NCI-H187 (cell line): ENCODE measurements at places on chromosomes 6 and 20.

- DNase-seq, result no peak
Measured at GRCh38 chr6:5499644-5500306, 238.5 kb downstream of the FARS2 start.

DNA sequence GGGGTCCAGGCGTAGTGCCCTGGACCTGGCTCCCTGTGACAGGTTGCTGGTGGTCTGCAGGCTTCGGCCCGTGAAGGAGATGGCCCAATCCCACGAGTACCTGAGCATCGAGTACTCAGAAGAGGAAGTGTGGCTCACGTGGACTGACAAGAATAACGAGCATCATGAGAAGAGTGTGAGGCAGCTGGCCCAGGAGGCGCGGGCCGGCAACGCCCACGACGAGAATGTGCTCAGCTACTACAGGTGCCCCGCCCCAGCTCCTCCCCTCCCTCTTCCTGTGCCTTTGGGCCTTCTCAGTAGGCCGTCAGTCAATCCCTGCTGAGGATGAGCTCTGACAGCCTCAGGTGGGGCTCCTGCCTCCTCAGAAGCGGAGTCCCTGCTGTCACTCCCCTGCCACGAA, 42.6 kb downstream of the UQCC2 start:
- no peak for DNase-seq

GRCh38 chr20:48468571-48468970, 359.2 kb downstream of the PREX1 start:
- DNase-seq, result no peak

DNA sequence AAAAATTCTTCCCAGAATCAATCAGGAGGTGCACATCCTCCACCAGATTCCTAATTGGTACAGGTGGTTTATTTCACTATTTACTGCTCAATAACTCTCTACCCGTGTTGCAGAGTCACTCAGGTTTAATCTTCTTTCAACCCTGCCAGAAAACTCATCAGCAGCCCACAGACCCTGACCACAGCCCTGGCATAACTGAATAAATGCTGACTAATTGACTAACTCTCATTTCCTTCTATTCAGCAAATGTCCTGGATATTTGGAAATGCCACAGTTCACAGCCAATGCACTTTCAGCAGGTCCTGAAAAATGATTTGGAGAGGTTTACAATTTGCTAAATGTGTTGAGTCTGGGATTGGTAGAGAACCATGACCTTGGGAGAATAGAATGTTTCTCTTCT, 62.3 kb downstream of the TRMT6 start:
- no peak for DNase-seq

GRCh38 chr20:21971436-21971835, 266.0 kb downstream of the PAX1 start:
- DNase-seq, result no peak

DNA sequence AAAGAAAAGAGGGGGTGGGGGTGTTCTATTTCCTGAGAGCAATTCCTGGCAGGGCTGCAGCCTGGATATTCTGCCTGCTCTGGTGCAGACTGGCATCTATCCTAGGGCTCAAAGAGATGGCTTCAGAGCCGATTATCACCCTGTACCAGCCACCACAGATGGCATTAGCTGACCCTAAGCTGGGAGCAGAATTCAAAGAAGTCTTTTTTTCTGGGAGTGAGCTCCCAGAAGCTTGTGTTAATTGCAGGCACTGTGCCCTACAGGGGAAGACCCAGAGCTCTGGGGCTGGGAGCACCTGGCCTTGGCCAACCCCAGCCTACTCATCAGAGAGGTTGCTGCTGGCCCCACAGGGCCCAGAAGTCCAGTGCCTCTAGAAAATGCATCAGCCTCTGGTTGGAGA, 85.9 kb downstream of the PXDC1 start:
- DNase-seq, result no peak

- DNase-seq, result no peak
Measured at GRCh38 chr6:44806656-44807055, 419.1 kb downstream of the CDC5L start.

GRCh38 chr6:136103763-136104311, 146.3 kb downstream of the MTFR2 start:
- no peak for DNase-seq

DNA sequence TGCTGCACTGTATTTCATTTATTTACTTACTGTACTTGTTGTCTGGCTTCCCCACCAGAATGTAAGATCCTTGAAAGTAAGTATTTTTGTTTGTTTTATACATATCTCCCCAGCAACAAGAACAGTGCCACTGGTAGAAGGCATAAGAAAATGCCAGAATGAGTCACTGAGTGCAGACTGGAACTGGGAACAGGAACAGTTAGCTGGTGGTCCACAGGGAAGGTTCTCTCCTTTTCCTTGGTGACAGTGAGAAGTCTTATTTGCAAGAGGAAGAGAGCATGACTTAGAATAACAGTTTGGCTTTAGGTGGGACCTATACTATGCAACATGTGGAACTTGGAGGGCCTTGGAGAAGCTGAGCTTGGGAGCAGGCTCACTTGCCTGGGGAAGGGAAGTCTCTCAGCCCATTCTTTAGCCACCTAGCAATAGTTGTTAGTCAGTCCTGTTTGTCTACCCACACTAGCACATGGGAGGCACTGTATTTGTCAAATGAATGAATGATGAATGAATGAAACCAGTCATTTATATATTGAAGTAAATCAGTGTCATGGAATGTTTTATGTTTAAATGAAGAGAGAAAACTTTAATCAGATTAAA, 203.5 kb downstream of the KCNQ5 start:
- no peak for DNase-seq

DNA sequence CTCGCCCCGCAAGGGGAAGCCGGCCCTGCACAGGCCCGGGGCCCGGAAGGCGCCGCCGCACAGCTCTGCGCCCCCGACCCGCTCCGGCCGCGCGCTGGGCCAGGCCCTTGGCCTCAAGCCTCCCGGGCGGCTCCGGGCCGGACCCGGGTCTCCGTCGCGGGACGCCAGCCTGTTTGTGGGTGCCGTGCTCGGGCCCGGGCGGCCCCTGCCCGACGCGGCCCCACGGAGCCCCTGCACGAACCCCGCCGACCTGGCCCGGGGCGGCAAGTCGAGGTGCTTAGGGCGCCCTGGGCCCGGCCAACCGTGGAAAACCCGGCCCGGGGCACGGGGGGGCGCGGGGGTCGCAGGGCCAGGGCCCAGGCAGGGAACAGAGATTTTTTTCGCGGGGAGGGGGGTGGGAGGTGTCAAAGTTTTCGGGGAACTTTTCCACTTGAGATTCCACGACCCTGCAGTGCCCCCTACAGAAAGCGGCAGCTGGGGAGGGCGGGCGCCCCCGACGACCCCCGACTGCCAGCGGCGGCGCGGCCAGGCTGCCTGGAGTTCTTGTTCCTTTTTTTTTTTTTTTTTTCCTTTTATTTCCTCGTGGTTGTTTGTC, 805 bp upstream of the STX16 start:
- DNase-seq, result no peak

- no peak for DNase-seq
Measured at GRCh38 chr20:63293871-63294535, 1.0 kb downstream of the COL20A1 start.

- no peak for DNase-seq
Measured at GRCh38 chr20:59578436-59579403, 25.6 kb upstream of the PHACTR3 start.

DNA sequence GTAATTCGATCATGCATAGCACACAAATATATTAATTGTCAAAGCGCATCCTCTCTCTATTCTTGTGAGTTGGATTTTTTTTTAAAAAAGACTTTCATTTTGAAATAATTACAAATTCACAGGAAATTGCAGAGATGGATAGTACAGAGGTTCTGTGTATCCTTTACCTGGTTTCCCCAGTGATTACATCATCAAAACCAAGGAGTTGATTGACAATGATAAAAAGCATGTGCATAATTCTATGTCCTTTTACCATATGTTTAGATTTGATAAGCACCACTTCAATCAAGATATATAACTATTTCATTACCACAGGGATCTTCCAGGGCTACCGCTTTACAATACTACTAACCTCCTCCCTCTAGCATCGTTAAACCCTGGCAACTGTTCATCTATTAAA, 40.2 kb downstream of the CCN2 start:
- DNase-seq, result no peak

GRCh38 chr6:53802582-53802981, 7.8 kb downstream of the LRRC1 start:
- no peak for DNase-seq

- DNase-seq, result no peak
Measured at GRCh38 chr6:79694623-79695343, 63.7 kb downstream of the SH3BGRL2 start.

DNA sequence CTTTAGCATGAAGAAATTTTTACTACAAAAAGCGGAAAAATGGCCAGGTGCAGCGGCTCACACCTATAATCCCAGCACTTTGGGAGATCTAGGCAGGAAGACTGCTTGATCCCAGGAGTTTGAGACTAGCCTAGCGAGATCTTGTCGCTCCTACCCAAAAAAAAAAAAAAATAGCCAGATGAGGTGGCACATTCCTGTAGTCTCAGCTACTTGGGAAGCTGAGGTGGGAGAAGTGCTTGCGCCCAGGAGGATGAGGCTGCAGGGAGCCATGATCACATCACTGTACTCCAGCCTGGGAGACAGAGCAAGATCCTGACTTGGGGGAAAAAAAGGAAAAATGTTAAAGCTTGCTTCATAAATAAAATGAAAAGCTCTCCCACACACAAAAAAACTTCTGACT, 14.5 kb downstream of the NUDT3 start:
- DNase-seq, result no peak

GRCh38 chr6:166325383-166326042, 16.8 kb downstream of the SFT2D1 start:
- DNase-seq, result no peak

DNA sequence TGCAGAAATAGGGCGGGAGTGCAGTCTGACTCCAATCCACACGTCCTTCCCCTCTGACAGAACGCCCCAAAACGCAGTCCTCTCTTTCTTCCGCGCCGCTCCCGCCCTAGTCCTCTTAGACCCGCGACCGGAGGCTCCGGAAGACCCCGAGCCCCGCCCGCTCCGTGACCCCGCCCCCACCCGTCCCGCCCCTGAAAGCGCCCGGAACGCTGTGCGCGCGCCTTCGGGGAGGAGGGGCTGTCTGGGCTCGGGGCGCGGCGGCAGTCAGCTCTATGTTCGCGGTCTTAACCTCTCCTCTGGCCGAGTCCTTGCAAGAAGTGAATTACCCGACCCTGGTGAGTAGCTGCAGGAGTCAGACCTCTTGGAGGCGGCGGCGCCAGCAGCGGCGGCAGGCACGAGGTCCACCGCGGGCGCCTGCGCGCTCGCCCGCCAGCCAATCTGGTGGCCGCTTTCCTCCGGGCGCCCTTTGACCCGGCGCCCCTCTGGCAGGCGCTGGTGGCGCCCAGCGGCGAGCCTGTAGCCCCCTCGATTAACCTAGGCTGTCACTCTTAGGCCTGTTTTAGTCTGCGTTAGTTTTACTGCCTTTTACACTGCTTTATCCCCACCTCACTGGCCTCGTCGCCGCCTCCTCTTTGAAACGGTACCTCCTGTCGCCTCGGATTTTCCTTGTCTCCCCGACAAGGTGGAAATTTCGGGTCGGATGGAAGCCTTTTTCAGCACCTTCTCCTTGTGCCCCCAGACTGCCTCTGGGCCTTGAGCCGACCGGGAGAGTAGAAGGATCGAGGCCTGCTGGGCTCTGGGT, at the start of gene MANEA:
Gene MANEA (plus strand): TSS at position 232 of the 802 bp plus-strand sequence. CDS start 8,905 bp downstream, outside the sequence.
- peak; percentile 78 for DNase-seq

GRCh38 chr6:134347885-134348805, 30.2 kb upstream of the SGK1 start:
- peak; percentile 52 for DNase-seq

GRCh38 chr6:89555031-89555430, 83.5 kb downstream of the LYRM2 start:
- no peak for DNase-seq

DNA sequence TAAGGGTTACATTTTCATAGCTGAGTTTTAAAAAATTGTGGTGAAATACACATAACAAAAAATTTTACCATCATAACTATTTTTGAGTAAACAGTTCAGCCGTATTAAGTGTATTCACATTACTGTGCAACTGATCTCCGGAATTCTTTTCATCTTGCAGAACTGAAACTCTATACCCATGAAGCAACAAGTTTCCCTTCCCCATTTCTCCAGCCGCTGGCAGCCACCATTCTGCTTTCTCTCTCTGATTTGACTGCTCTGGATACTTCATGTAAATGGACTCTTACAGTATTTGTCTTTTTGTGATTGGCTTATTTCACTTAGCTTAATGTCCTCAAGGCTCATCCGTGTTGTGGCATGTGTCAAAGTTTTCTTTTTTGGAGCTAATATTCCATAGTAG, 341.6 kb downstream of the QKI start:
- DNase-seq, result no peak

- no peak for DNase-seq
Measured at GRCh38 chr6:150001295-150002008, 23.9 kb downstream of the RAET1L start.

DNA sequence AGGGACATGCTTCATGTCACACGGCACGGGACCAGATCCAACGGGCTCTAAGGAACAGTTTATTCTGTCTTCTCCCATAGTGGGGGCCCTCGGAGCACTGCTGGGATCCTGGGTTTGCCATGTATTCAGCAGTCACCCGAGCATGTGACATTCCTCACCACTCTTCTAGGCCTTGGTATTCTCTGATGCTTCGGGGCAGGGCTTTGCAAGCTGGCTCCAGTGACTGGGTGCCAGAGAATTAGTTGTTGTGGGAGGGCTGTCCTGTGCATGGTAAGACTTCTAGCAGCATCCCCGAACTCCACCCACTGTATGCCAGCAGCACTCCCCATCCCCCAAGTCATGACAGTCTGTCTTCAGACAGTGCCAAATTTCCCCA, 5.4 kb downstream of the CCN5 start:
- no peak for DNase-seq

- DNase-seq, result no peak
Measured at GRCh38 chr20:25508083-25508770, 77.1 kb downstream of the NINL start.

- DNase-seq, result no peak
Measured at GRCh38 chr6:27630727-27631608, 158.1 kb upstream of the ZNF184 start.

- peak; percentile 82 for DNase-seq
Measured at GRCh38 chr20:62685781-62686555, 22.7 kb upstream of the NTSR1 start.
